ENCODE measurements at places on chromosomes 5 and 9.

- peak; percentile 82 for DNase-seq
Measured at GRCh38 chr9:109349421-109349846, 28.6 kb upstream of the EPB41L4B start.

DNA sequence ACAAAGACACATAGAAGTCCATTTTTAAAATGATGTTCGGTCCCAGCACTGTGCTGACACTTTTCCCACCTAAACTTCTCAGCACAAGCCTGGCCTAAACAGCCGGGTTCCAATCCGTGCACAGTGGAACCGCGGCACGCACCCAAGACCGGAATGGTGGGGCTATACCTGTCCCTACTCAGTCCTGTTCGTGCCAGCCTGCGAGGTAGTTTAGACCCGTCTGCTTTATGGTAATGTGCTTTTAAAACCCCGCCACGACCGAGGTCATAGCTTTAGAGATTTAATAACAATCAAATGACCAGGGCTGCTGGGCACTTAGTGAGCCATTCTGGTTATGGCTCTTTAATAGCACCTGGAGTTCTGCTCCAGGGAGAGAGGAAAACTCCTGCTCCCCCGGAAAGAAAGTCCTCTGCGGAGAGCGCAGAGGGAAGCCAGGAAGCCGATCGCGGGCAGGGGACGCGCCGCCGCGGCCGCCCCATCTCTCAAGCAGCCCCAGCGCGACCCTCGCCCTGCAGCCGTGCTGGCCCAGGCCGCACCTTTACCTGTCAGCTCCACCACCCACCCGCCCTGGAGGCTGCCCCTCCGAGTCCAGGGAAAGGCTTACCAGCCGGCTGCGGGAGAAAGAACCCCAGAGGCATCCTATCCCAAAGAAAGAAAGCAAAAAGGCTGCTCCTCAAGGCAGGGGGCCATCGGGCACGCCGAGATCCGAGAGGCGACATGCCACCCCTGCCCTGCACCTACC is 511 bp downstream of the ARL15 start:
- peak; percentile 29 for DNase-seq

- no peak for DNase-seq
Measured at GRCh38 chr5:160444407-160444806, 22.8 kb downstream of the PTTG1 start.

GRCh38 chr5:135222771-135223170 is 176.3 kb downstream of the MACROH2A1 start:
- no peak for DNase-seq

DNA sequence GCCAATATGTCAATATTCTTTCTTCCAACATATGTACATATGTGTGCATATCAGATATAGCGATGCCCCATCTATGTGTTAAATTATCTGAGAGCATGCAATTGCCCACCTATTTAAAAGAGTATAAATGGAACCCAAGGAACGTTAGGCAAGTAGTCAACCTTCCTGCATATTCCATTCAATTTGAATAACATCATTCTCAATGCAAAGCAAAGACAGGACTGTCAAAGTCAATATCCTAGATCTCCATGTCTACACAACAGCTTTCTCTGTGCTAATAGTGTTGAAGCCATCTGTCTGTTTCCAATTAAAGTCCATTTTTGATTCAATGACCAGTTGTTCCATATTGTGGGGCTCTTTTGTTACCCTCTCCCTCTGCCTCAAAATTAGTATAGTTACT is 85.3 kb upstream of the COX7C start:
- DNase-seq, result no peak

GRCh38 chr9:21413151-21413550 is 4.2 kb downstream of the IFNA8 start:
- no peak for DNase-seq

- no peak for DNase-seq
Measured at GRCh38 chr9:100848726-100849125, 179.8 kb upstream of the PLPPR1 start.

- DNase-seq, result no peak
Measured at GRCh38 chr5:1200495-1201326, 684 bp upstream of the SLC6A19 start.

DNA sequence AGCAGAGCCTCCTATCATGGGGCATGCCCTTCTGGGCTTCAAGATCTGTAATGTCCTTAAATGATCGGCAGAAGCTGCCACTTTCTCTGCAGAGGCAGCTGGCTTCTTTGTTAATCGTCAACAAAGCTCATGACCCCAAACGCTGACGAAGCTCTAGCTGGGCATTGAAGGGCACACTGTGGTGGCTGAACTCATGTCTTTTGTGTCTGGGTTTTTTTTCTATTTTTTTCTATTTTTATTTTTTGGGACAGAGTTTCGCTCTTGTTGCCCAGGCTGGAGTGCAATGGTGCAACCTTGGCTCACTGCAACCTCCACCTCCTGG is 65.2 kb upstream of the ASS1 start:
- no peak for DNase-seq

DNA sequence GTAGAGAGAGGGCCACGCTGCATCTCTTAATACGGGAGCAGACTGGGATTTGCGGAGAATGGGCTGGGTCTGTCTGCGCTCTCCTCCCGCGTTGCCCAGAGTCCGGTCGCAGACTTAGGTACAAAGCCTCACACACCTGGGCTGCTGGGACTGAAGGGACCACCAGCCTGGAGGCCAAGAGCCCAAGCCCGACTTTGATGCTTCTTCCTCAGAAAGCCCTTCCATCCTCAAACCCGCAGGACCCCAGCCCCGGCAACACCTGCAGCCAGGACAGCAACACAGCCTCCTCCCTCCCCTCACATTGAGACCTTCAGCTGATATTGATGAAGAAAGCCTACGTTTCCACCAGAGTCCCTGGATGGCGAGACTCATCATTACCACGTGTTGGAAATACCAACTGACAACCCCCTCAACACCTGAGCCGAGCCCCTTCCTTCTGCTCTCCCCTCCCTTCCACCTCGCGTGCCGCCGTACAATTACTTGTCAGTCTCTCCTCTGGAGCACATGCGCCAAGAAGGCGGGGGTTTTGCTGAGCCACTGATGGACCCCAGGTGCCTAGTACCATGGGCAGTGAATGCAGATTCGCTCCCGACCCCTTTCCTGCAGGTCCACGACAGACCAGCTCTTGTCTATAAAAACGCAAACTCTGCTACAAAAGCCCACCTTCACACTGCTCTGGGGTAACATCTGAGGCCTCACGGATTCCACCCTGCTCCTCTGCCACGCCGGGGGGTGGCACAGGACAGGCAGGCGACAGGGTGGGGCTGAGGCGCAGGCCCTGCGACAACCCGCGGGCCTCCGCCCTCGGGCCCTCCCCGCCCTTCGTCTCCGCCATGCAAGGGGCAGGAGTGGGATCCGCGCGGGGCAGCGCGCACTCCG is 841 bp downstream of the ASB6 start:
- DNase-seq, result no peak

- no peak for DNase-seq
Measured at GRCh38 chr9:18056269-18056992, 417.5 kb upstream of the ADAMTSL1 start.

DNA sequence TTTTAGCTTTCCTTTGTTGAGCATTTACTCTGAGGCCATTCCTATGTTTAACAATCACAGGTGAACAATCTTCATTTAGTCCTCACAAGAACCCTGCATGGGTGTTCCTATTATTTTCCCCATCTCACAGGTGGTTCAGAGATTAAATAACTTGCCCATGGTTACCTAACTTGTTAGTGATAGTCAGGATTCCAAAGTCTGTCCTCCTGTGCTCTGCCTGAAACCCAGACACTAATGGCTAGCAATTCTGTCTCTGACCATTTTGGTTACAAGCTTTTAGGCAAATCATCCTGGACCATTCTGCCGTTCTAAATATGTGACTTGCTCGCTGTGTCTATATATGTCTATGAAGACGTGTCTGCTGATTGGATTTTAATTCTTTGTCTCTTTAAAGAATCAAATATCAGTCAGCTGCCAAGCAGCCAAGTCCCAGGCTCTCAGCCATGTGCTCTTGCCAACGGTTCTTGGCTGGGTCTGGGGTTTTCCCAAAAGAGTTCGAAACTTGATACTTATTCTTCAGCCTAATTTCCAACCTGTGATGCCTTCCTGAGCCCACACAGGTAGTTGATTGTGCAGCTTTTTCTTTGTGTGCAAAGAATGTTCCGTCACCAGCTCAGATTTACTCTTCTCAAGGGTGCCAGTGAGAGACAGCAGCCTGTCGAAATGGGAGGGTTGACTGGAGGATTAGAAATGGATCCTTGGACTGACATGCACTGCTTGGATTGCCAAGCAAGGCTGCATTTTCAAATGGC is 121.7 kb downstream of the NREP start:
- no peak for DNase-seq

DNA sequence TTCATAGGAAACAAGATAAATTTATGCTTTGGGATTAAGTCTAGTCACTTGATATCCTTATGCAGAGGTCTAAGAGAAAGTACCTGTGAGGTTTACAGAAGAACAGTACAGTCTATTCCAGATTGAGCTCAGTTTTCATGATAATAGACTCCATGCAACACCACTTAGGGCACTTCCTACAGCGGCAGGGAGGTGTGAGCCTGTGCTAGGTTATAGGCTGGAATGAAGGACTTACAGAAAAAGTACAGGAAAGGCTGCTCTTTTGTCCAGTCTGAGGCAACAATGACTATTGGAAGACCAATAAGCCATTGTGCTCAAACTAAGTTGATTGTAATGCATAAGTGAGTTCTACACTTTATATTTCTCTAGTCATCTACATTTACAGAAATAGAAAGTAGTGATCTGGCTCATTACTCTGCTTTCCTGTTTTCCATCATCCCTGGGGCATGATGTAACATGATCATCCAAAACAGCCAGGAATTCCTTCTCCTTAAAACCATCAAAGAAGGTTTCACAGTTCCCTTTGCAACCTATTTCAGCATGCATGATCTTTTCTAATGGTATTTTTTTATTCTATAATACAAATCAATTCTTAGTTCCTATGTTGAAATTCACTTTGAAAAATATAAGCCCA is 322.8 kb downstream of the SLF1 start:
- DNase-seq, result no peak

GRCh38 chr5:31328040-31328733 is 134.7 kb downstream of the CDH6 start:
- no peak for DNase-seq

GRCh38 chr9:124790301-124790700 is 13.4 kb downstream of the OLFML2A start:
- no peak for DNase-seq

- no peak for DNase-seq
Measured at GRCh38 chr5:107408564-107408963, 262.2 kb downstream of the EFNA5 start.

DNA sequence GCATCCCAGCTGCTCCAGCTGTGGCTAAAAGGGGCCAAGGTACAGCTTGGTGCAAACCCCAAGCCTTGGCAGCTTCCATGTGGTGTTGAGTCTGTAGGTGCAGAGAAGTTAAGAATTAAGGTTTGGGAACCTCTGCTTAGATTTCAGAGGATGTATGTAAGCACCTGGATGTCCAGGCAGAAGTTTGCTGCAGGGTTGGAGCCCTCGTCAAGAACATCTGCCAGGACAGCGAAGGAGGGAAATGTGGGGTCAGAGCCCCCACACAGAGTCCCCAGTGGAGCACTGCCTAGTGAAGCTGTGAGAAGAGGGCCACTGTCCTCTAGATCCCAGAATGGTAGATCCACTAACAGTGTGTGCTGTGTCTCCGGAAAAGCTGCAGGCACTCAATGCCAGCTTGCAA is 236.2 kb upstream of the ADRA1B start:
- DNase-seq, result no peak

DNA sequence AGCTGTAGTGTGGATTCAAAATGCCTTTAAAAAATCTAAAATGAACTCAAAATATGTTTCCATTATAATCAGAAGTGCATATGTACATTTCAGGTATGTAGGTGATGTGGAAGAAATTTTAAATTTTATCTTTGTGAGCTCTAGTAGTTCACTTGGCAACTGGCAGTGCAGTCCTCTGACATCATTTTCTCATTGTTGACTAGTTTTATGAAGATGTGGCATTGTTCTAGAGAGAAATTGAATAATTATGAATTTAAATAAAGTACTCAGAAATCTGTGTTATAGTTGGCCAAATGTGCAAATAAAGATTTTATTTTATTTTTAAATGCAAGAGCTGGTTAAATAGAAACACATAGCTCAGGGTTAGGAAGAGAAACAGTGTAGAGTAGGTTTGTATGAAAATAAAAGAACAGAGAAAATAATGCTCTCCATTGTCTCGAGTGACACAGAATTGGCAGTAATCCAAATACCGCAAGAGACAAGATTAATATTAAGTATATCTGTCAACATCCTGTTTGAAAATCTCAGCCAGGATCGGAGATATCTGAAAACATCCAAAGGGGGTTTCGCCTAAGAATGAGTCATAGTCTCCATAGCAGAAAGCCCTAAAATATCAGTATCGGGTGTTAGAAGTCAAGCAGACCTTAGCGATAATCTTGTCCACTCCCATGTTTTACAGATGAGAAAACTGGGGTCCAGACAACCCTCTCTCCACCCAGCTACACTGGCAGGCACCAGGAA is 189.4 kb downstream of the CCDC192 start:
- DNase-seq, result peak; percentile 82

- DNase-seq, result no peak
Measured at GRCh38 chr5:15676591-15676990, 176.6 kb downstream of the FBXL7 start.

DNA sequence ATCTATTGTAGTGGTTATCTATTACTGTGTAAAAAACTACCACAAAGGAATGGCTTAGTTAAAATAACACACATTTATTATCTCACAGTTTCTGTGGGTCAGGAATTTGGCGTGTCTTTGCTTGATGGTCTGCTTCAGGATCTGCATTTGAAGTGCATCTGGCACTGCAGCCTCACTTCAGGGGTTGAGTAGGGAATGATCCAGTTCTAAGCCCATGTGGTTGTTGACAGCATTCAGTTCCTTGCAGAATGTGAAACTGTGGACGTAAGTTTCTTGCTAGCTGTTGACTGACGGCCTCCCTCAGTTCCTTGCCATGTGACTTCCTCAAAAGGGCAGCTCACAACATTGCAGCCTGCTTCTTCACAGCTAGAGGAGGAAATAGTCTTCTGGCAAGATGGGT is 2.1 kb upstream of the OGN start:
- peak; percentile 85 for DNase-seq

DNA sequence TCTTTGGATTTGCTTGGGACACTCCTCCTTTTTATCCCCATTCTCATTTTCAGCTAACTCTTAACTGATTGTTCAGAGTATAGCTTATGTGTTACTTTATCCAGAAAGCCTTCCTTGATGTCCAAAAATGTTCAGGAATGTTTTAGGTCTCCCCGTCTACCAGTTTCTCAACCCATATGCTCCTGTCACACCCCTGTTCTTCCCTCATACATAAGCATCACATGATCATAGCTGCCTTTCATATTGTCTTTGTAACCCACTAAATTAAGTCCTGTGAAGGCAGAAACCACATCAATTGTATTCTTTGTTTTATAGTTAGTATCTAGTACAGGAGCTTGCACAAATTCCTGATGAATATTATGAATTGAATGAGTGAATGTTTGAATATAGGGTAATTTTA is 321.9 kb upstream of the ACTBL2 start:
- no peak for DNase-seq

- DNase-seq, result no peak
Measured at GRCh38 chr5:179872828-179873575, 14.4 kb upstream of the MRNIP start.

GRCh38 chr5:170338933-170339779 is 41.6 kb upstream of the LCP2 start:
- no peak for DNase-seq
